Activated CD8-positive, alpha-beta memory T cell treated with anti-CD3 and anti-CD28 coated beads, Interleukin-2, amount 10 ng/mL, durations not matched to agents 7 days and 5 days (primary cell): ENCODE measurements at places on chromosomes 13 and 19. TPM values are rescaled to one million over a fixed set of nuclear protein-coding genes. Genes with fewer than 3 reads are reported as not detected.
A peak's percentile ranks its signal among the peaks of the same experiment; 100 is the strongest.

The ZNF525 gene
- total RNA-seq = 17.9 TPM

The KIR2DL3 gene
- 0.30 TPM for total RNA-seq

DNA sequence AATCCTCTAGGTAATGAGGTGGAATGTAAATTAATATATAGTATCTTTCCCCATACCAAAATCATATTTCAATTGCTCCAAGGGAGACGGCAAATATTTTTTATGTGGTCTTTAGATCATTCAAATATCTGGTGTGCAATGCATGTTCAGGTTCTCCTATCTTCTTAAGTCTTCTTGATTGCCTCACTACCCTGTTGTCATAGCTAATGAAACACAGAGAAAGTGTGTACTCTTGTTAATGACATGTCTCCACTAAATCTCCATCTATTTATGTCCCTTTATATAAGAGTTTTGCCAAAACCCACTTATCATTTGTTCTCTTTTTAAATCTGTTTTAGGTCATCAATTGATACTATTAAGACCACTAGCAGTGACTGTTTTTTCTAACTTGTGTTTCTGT, 6.6 kb downstream of the STARD13 start:
- no peak for DNase-seq
- peaks cover 18% of the 10 kb centered on the region for H3K27me3 ChIP-seq
- H3K4me3 ChIP-seq = no peak overlapping the region
- no peak overlapping the region for H3K27ac ChIP-seq

GRCh38 chr13:111899714-111900389, 167.1 kb upstream of the SOX1 start:
- DNase-seq = peak; percentile 9
- no peaks in the 10 kb centered on the region for H3K4me1 ChIP-seq
- H3K4me3 ChIP-seq = no peak overlapping the region
- H3K27me3 ChIP-seq = no peaks in the 10 kb centered on the region
- H3K36me3 ChIP-seq = no peaks in the 10 kb centered on the region
- H3K27ac ChIP-seq = no peak overlapping the region

- H3K27ac ChIP-seq = peak overlapping the region; percentile 98
- H3K4me1 ChIP-seq = peaks cover 31% of the 10 kb centered on the region
- H3K4me3 ChIP-seq = no peak overlapping the region
Observed at GRCh38 chr19:38879400-38879751, 1.3 kb upstream of the RINL start.

- H3K4me1 ChIP-seq = peaks cover 92% of the 10 kb centered on the region
- peaks cover 20% of the 10 kb centered on the region for H3K36me3 ChIP-seq
- DNase-seq = no peak
- H3K27me3 ChIP-seq = no peaks in the 10 kb centered on the region
- H3K4me3 ChIP-seq = no peak overlapping the region
- H3K27ac ChIP-seq = no peak overlapping the region
Observed at GRCh38 chr19:38690146-38690545, 42.7 kb downstream of the ACTN4 start.

DNA sequence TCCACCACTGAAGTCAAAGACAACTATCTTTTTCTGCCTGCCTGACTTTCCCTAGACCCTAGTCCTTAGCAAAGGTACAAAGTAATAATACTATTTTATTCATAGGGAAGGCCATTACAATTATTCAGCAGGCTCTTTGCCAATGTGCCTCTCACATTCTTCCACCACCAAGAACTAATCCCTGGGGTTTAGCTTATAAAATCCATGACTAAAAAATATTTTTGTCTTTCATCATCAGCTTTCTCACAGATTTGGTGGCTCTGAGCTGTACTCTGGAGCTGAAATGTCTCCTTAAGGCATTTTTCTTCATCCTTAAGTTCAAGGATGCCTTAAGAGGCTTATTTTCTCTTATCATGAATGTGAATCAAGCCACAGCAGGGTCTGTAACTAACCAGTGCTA, 96.1 kb downstream of the OXGR1 start:
- H3K27ac ChIP-seq = no peak overlapping the region
- H3K4me3 ChIP-seq = no peak overlapping the region
- H3K27me3 ChIP-seq = no peaks in the 10 kb centered on the region
- no peak for DNase-seq

DNA sequence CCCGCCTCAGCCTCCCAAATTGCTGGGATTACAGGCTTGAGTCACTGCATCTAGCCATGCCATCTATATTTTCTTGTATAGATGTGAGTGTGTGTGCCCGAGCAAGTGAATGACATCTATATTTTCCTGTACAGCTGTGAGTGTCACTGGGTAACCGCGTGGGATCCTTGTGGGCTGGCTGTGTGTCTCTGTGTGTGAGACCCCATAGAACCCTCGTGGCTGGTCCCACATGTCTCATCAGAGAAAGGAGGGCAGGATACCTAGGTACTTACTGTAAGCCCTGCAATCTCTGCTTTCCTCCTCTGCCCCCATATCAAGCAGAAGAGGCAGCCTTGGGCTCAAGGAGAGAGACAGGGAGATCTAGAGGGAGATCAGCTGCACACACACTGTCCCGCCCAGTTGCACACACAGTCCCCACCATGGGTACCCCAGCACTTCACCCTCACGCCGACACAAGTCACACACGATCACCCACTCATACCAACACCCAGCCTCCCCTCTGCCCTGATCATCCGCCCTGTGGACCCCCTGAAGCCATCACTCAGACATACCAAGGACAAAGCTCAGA, 655 bp downstream of the DENND1C start:
- H3K4me1 ChIP-seq = peaks cover 37% of the 10 kb centered on the region
- peak overlapping the region; percentile 97 for H3K4me3 ChIP-seq
- no peaks in the 10 kb centered on the region for H3K27me3 ChIP-seq
- peak overlapping the region; percentile 97 for H3K27ac ChIP-seq
- peaks cover 14% of the 10 kb centered on the region for H3K36me3 ChIP-seq

DNA sequence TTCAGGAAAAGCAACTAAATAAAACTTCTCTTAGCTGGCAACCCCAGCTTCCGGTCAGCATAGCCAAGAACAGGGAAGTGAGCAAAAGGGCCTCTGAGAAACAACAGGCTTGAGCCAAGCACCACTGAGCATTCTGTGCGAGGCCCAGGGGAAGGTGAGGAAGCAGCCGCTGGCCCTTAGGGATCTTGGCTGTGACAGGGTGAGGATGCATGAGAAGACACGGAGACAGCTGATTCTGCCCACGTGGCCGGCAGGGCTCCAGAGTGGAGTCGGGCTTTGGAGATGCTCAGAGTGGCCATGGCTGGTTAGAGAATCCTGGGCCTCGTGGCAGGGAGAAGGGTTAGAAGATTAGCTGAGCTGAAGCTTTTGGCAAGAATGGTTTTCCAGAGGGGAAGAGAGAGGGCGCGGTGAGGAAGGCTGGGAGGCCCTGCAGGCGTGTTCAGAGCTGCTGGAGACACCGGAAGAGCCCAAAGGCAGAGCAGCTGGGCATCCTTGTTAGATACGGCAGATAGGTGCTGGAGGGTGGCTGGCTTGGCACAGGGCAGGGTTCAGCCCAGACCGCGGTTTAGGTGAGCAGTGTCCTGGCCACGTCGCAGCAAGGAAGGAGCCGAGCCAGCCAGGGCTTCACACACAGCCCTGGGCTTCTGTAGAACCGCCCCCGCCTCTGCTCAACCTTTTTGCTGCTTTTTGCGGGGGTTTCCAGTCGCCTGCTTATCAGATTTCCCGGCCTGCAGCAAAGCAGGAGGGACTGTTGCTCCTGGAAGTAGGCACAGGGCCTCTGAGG, 17.3 kb downstream of the UPF1 start:
- peaks cover 35% of the 10 kb centered on the region for H3K36me3 ChIP-seq
- H3K4me1 ChIP-seq = peaks cover 61% of the 10 kb centered on the region
- H3K27me3 ChIP-seq = no peaks in the 10 kb centered on the region
- no peak overlapping the region for H3K4me3 ChIP-seq

DNA sequence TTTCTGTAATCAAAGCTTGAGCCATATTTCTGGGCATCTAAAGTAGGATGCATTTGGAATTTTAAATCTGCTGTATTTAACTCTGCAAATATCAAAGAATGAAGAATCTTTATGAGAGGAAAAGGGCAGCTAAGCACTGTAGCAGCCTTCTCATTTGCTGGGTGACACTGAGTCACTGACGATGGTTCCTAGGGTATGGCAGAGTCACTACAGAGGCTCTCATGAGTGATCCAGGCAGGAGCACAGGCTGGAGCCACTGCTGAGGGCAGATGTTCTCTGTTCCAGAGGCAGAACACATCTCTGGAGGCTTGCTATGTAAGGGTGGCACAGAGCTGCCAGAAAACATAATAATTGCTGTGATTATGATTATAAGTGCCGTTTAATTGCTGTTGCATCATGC, 340.7 kb upstream of the HTR2A start:
- DNase-seq = no peak
- H3K27ac ChIP-seq = no peak overlapping the region
- no peaks in the 10 kb centered on the region for H3K27me3 ChIP-seq
- no peaks in the 10 kb centered on the region for H3K36me3 ChIP-seq
- H3K4me3 ChIP-seq = no peak overlapping the region

- H3K4me1 ChIP-seq = no peaks in the 10 kb centered on the region
- H3K4me3 ChIP-seq = no peak overlapping the region
- no peak for DNase-seq
- H3K27ac ChIP-seq = no peak overlapping the region
- no peaks in the 10 kb centered on the region for H3K36me3 ChIP-seq
Observed at GRCh38 chr19:13621413-13621812, 115.1 kb upstream of the CACNA1A start.

GRCh38 chr13:66128692-66129269, 1101.4 kb downstream of the PCDH9 start:
- H3K27ac ChIP-seq = no peak overlapping the region
- H3K4me1 ChIP-seq = no peaks in the 10 kb centered on the region
- DNase-seq = no peak
- no peaks in the 10 kb centered on the region for H3K36me3 ChIP-seq
- H3K27me3 ChIP-seq = no peaks in the 10 kb centered on the region

- no peaks in the 10 kb centered on the region for H3K4me1 ChIP-seq
- H3K36me3 ChIP-seq = peaks cover 10% of the 10 kb centered on the region
- peaks cover 37% of the 10 kb centered on the region for H3K27me3 ChIP-seq
- no peak for DNase-seq
- H3K27ac ChIP-seq = no peak overlapping the region
- H3K4me3 ChIP-seq = no peak overlapping the region
Observed at GRCh38 chr13:32897296-32897695, 118.9 kb upstream of the KL start.

DNA sequence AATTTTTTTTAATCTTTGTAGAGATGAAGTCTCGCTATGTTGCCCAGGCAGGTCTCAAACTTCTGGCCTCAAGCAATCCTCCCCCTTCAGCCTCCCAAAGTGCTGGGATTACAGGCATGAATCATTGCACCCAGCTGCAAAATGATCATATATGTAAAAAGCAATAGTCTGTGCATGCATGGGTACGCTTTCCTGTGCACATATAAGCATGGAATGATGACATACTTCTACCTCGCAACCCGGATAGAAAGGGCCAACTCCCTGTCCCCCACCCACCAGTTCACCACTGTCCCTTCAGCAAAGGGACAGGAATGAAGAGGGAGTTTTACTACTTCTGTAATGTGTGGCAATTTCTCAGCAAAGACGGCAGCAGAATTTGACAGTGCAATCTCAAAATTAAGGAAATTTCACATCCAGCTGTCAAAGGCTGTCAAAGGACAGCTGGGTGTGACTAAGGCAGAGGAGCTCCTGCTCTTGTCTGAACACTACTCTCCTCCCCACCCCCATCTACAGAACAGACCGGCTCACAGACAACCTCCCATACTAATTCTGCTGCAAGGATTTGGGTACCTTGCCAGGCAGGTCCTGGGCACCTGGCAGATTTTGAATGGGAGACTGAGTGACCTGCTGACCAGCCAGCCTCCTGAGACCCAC, 95.6 kb downstream of the TSHZ3 start:
- H3K4me1 ChIP-seq = peaks cover 3% of the 10 kb centered on the region
- no peak overlapping the region for H3K4me3 ChIP-seq
- H3K36me3 ChIP-seq = no peaks in the 10 kb centered on the region
- DNase-seq = peak; percentile 11
